ENCODE measurements at places on chromosomes 5 and 9.

DNA sequence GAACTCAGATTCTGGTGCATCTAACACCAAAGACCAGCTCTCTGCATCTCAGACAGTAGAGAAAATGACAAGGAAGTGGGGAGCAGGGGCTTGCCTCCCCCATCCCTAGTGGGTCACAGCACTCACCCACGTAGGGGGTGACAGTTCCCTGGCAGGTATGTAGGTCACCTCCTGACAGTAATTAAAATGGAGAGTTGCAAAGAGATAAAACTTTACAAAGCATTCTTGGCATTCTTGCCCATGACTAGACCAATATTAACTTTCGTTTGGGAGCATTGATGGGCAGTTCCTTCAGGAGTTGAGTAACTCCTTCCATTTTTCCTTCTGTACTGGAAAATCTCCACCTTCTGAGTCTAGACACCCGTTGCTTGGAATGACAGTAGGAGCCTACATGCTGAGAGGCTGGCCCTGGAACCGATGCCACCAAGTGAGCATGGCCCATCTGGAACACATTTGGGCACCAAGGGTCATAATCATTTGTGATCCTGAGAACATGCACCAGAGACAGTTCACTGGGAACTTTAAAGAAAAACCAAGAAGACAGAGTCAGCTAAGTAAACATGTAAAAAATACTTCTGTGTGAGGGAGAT, 81.5 kb upstream of the MSX2 start:
- no peak for DNase-seq

GRCh38 chr9:16213781-16214515, 656.5 kb downstream of the BNC2 start:
- peak; percentile 90 for DNase-seq

GRCh38 chr5:14913096-14913495, 41.5 kb upstream of the ANKH start:
- peak; percentile 22 for DNase-seq

- no peak for DNase-seq
Observed at GRCh38 chr9:121348221-121348620, 21.8 kb downstream of the STOM start.

DNA sequence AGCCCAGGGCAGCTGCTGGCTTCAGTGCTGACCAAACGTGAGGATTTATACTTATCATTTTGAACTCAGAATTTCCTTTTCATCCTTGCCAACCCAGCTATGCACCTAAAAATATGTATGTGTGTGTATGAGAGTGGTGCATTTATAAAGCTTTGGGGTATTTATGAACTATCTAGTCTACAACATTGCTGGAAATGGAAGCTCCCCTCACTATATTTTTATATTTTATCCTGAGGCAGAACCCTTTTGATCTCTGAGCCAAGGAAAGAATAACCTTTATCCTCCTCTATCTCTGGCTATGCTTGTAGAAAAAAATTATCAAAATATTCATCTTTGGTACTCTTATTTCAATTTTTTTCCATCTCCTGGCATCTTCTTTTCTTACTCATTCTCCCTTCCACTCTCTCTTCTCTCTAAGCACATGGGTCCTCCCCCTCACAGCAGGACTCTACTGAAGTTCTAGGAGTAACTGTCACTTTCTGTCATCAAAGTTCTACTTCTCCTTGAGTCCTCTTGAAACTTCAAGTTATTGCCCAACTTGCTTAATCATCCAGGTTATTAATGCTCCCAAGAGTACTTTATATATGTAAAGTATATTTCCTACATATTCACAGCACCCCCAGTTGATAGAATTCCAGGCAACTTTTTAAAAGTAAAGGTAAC, 190.9 kb downstream of the HINT1 start:
- no peak for DNase-seq

GRCh38 chr5:125209650-125210049, 463.2 kb upstream of the ZNF608 start:
- DNase-seq = no peak

DNA sequence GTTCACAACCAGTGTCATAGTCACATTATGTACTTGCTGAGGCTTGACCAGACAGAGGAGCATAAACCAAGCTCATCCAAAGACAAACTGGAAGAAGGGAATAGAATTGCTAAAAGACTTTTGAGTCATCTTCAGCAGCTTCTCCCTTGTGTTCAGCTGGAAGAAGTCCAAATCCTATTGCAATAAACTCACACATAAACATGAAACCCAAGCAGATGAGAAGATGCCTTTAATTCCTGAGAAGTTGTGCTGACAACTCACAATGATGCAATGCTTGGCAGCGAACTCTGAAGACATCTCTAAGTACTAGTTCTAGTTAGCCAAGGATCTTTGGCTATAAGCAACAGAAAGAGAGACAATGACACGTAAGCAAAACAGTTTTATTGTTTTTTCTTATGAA, 642.1 kb downstream of the KCTD16 start:
- peak; percentile 11 for DNase-seq

GRCh38 chr5:43274435-43275114, 38.6 kb downstream of the HMGCS1 start:
- no peak for DNase-seq

DNA sequence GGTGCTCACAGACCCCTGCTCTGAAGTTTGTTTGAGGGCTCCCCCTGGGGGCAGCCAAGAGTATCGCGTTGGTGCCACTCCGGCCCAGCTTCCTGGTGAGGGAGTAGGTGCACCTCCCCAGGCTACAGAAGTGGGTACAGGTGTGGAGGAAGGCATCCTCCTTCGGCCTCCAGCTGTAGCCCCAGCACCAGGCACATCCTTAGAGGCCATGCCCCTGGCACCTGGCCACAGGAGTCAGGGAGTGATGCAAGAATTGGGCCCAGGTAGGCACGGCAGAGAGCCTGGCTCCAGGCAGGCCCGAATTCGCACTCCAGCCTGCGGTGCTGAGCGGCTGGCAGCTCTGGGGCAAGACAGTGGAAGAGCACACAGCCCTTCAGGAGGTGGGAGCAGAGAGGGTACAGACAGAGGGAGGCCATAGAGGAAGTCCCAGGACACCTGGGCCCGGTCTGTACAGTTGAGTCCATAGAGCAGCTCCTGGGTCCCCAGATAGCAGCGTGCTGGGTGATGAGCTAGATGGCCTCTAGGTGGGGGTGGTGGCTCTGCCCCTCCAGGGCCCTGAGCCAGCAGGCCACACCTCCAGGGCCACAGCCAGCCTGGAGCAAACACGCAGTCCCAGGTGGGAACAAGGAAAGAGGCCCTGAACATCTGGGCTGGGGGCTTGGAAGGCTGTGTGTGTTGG, 2.4 kb downstream of the SAPCD2 start:
- peak; percentile 86 for DNase-seq

- DNase-seq = no peak
Observed at GRCh38 chr5:56328753-56329560, 95.8 kb upstream of the ANKRD55 start.

DNA sequence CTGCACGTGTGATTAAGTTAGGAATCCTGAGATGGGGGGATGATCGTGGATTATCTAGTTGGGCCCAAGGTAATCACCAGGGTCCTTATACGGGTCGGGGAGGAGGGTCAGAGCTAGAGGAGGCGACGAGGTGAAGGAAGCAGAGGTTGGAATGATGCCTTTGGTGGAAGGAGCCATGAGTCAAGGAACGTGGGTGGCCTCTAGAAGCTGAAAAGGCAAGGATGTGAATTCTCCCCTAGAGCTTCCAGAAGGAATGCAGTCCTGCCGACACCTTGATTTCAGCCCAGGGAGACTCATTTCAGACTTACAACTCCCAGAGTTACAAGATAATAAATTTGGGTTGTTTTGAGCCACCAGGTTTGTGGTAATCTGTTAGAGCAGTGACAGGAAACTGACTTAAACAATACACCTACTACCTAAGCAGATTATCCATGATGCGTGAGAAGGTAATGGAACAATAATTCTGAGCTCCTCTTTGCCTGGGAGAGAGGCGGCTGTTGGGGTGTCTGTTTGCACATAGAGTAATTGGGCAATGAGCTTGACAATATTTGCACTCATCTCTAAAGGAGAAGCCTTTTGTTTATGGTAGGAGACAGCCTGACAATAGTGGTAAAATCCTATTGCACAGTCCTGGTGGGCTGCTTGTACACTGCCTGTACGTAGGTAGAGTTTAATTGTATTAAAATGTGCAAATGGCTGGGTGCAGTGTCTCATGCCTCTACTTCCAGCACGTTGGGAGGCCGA, 129.3 kb upstream of the IER5L start:
- DNase-seq = no peak

- no peak for DNase-seq
Observed at GRCh38 chr9:91477106-91477505, 53.5 kb upstream of the NFIL3 start.

GRCh38 chr5:130045334-130045733, 141.1 kb downstream of the CHSY3 start:
- DNase-seq = no peak

- no peak for DNase-seq
Observed at GRCh38 chr9:2228641-2229040, 213.5 kb downstream of the SMARCA2 start.

DNA sequence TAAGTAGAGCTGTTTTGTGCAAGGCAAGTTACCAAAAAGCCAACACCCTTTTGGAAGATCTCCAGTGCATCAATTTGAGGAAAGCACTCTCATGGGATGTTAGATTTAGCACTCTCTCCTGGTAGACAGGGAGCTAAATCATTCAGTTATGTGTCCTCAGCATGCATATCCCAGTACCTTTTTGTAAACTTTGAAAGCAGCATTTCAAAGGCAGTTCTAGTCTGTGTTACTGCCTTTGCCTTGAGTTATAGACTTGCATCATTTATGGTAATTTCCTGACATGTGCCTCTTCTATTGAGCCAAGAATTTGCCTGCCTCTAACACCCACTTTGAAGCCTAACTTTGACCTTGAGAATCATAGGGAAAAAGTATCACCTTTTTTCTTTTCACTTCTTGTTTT, 120.6 kb downstream of the KIF4B start:
- no peak for DNase-seq

GRCh38 chr9:120942186-120943001, 15.8 kb upstream of the TRAF1 start:
- no peak for DNase-seq

DNA sequence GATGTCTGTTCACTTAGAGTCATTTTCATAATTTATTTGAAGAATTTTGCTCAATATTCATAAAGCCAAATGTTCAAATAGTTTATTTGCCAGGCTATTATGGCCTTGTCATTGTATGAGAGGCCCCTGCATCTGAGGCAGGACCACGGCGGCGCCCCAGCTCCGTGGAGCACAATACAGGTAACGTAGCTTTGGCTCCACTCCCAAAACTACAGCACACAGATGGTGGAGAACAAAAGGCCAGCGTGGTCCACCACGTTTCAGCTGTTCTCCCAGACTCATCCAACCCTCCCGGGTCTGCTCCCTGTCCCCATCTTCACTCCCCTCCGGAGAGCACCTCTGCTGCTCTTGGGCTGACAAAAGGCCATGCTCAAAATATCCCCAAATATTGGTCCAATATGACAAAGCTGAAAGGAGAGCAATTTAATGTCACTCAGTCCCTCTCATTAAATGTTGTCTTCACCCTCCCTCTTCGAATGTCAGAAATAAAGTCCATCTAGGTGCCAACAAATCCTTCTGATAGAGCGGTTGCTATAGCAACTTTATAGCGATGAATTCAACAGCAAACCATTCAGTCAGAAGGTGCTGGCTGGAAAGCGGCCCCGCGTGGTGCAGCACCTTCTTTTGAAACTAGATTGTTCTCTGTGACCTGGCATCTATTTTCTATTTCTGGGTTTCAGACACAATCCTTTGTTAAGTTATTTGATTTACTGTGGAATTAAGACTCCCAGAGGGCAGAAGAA, 504.3 kb downstream of the ARHGEF28 start:
- DNase-seq = no peak

- DNase-seq = no peak
Observed at GRCh38 chr9:136172412-136173079, 32.4 kb downstream of the LHX3 start.

GRCh38 chr5:150593593-150593992, 46.9 kb upstream of the SYNPO start:
- DNase-seq = no peak

Data from GM03348 (cell line).